NCI-H69 (cell line): ENCODE measurements at places on chromosomes 5 and 9.

GRCh38 chr9:8206720-8207119 lies 407.1 kb upstream of the DMAC1 start:
- no peak for DNase-seq

DNA sequence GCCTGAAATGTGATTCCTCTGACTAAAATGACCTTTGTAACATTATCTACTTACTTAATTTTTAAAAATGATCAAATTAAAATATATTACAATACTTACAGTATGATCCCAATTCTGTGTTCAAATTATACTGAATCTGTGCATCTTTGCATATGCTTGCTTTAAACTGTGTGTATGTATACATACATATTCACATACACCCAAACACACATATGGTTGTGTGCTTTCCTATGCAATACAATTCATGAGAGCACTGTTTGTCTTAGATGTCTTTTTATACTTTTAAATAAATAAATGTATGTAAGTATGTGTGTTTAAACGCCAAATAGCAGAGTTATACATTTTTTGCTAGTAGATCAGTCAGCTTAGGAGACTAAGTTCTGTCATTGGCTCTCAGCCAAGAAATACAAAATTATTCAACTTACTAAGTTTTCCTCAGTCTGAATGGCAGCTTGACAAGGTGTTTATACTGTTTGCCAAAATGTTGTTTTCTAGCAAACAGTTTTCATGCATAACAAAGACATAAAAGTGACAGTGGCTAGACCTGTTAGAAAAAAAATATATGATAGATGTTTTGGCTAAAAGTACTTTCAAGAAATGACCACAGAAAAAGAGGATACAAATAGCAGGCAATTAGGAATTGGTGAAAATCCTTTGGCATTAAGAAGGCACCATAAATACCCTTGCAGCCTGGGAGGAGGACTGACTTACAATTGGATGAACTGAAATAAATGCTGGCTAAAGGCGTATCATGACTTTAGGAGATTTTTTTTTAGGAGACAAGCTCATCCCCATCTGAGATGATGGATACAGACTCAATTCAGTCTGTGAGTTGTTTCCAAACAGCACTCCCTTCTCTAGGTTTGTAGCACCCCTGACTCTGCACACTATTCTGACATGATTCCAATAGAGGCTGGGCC lies 7.9 kb downstream of the TICAM2 start:
- DNase-seq = no peak

GRCh38 chr5:1036504-1037122 lies 28.0 kb downstream of the NKD2 start:
- no peak for DNase-seq

GRCh38 chr9:104784098-104784497 lies 20.2 kb downstream of the NIPSNAP3B start:
- DNase-seq = no peak

GRCh38 chr5:157689942-157690689 lies 18.8 kb downstream of the C5orf52 start:
- no peak for DNase-seq

DNA sequence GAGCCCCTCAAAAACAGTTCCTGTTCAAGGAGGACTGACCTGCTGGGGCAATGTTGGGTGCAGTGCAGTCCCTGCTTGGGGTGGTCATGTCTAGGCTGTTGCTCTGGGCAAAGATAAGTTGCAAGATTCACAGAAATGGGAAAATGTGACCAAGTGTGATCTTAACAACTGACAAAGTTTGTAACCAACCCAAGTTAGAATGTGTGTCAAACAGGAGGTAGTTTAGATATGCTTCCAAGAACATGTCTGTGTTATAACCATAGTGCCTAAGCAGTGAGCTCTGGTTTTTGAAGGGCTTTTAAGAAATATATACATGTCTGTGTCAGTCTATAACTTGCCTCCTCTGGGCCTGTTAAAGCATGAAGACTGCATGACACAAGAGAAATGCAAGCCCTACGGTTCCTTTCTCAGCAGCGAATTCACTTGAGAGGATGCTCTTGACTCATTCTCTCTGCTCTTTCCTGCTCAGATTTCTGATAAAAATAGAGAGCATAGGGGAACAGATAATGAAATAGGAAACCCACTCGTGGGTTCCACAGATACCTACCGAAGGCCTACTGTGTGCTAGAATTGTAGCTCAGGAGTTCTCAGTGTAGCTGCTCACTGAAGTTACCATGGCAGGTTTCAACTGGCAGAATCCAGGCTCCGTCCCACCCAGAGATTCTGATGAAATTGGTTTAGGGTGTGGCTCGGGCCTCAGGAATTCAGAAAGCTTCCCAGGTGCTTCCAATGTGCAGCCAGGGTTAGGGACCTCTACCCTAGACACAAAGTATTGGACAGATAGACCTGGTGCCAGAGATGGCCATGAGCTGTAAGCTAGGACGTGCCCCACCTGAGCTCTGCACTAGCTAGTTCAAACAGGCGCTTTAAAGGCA lies 52.4 kb downstream of the ARHGEF37 start:
- peak; percentile 27 for DNase-seq

GRCh38 chr5:122730037-122730436 lies 44.8 kb upstream of the SNX2 start:
- no peak for DNase-seq

DNA sequence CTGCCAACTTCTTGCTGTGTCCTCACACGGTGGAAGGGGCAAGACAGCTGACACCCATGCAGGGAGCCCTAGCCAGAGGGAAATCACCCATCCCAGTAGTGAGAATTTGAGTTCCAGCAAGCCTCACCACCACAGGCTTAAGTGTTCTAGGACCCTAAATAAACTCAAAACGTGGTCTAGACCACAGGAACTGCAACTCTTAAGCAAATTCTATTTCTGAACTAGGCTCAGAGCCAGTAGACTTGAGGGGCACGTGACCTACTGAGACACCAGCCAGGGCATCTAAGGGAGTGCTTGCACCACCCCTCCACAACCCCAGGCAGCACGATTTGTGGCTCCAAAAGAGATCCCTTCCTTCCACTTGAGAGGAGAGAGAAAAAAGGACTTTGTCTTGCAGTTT lies 96.0 kb upstream of the PHF24 start:
- DNase-seq = no peak
